ENCODE measurements at places on chromosomes 6 and 20.
A peak's percentile ranks its signal among the peaks of the same experiment; 100 is the strongest.

- peak; percentile 68 for DNase-seq
These were observed 202.8 kb downstream of the BTBD9 start for GRCh38 chr6:38436726-38437465.

DNA sequence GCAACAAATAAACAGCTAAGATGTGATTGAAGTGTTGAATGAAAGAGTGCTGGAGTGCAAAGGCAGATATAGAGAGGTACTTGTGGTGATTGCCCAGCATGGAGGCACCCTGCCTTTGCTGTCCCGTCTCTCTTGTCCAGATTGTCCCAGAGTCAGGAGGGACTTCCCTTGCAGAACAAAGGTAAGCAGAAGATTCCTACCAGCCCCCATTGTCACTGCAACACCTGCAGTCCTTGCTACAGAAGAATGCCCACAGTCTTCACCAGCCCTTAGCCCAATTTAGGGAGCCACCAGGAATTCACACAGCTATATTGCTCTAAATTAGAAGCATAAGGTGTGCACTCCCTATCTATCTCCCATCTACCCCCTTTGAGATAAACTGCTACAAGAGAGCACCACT, 491.8 kb downstream of the KIF16B start:
- DNase-seq, result no peak

GRCh38 chr6:132520953-132521352, 8.0 kb upstream of the STX7 start:
- peak; percentile 41 for DNase-seq

GRCh38 chr20:20211274-20211987, 156.5 kb upstream of the INSM1 start:
- peak; percentile 10 for DNase-seq

DNA sequence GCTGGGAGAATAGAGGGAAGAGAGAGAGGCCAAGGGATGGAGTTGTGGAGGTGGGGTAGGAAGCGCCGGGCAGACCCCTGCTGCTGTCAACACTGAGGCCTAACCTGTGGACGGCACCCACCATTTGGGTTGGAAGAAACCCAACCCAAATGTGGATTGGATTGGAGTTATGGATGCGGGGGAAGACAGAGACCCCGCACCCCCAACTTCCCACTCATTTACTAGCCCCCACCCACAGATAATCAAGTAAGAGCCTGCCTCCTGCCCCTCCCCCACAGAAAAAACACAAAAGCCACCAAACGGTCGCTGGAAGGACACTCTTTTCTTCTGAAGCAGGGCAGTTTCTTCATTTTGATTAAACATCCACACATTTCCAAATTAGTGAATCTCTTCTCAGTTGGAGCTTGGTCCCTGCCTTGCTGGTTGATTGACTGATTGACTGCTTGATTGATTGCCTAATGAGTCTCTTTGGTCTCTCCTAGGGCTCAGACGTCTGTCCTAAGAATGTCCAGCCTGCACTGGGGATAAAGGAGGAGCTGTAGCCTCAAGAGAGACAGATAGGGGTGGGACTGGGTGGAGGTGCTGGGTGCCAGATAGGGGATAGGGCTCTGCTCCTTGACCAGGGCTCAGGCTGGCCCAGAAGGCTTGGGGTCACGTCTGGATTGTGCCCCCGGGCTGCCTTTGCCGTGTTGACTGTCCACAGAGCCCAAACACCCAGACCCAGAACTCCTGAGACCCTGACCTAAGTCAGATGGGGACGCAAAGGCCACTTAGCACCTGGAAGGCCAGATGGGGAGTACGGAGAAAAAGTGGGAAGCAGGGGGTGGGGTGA, 74.9 kb upstream of the FOXP4 start:
- no peak for DNase-seq

- DNase-seq, result no peak
These were observed 1.1 kb downstream of the DOP1A start for GRCh38 chr6:83068616-83069015.

GRCh38 chr6:116316772-116317467, 37.2 kb upstream of the TSPYL1 start:
- no peak for DNase-seq

DNA sequence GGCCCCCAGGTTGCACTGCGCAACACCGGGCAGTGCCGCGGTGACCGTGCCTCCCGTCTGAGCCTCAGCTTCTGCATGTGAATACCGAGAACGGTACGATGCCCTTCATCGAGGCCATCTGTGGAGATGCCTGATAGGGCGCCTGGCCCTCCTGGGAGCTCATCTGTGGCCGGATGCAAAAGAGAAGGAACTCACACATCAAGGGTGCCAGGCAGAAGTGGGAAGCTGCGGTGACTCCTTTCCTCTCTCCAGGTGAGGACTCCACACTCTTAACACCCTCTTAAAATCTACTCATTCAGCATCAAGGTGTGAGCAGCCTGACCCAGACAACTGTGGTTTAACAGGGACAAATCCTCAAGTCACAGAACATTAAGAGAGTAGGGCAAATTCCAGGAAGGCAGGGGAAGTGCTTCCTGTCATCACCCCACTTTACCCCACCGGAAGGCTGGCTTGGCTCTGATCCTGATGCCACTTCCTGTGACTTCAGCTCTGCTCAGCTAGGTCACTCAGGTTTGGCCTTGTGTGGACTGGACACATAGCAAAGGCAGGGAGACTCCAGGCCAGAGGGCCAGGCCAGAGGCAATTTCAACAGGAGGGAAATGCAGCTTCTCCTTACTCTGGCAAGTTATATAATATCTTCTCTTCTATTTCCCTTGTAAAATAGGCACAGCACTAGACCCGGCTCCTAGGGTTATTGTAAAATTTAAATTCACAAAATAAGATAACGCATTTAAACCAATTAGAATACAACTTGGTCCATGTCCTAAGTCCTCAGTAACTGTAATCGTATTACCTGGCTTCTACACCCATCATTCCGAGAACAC, 69.4 kb downstream of the CPNE5 start:
- peak; percentile 26 for DNase-seq

DNA sequence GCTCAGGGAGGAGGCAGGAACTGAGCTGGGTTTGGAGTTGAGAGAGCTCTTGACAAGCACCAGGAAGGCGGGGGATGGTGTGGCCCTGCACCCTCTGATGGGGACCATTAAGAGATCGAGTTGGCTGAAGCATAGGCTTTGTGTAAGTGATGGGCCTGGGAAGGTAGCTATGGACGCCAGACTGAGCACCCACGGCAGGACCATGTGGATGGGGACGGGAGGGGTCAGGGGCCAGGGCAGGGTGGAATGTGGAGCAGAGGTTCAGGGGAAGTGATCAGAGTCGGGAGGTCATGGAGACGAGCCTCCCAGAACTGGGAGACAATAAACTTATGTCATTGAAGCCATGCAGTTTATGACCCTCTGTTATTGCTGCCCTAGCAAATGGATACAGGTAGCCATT, 81.7 kb downstream of the PLG start:
- no peak for DNase-seq

DNA sequence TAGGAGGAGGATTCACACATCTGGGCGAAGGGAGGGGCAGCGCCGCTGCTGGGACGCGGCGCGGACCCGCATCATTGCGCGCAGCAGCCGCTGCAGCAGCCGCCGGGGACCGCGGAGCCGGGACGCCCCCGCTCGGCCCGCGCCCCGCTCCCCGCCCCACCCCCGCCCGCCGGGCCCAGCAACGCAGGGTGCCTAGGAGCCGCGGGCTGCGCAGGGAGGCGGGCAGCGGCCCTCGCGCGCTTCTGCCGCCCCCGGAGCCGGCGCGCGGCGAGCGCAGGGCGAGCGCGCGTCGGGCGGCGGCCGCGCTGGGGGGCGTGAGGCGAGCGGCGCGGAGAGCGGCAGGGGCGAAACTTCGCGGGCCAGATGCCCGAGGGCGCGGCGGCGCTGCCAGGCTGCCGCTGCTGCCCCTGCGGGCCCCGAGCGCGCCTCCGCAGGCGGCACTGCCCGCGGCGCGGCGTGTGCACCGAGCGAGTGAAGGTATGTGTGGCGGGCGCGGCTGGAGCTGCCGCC, at the start of gene NKAIN2:
Gene NKAIN2, plus strand, starts transcription at position 362 of the 510 bp plus-strand sequence.
- DNase-seq, result no peak

- DNase-seq, result no peak
These were observed 276.4 kb upstream of the JAG1 start for GRCh38 chr20:10949930-10950783.

- peak; percentile 4 for DNase-seq
These were observed 2.0 kb downstream of the ARMH2 start for GRCh38 chr6:24796616-24797290.

DNA sequence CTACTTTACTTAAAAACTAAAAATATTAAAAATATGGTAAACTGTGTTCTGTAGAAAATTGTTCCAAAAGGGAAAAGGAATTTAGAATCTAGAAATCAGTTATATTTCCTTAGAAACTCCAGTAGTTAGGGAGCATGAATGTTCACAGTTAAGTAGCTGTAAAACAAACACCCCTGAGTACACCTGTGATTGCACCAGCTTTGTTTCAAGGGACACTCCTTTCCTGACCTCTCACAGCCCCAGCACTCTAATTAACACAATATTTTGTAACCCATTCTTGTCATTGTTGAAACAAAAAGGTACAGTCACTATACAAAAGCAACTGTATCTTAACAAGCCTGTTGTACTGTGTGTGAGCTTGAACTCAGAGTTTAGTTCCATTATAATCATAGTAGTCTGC, 72.3 kb downstream of the NCOA7 start:
- DNase-seq, result no peak

GRCh38 chr6:24996269-24996836, 60.6 kb upstream of the RIPOR2 start:
- no peak for DNase-seq

- DNase-seq, result no peak
These were observed 244.6 kb downstream of the GJA1 start for GRCh38 chr6:121680058-121680457.

DNA sequence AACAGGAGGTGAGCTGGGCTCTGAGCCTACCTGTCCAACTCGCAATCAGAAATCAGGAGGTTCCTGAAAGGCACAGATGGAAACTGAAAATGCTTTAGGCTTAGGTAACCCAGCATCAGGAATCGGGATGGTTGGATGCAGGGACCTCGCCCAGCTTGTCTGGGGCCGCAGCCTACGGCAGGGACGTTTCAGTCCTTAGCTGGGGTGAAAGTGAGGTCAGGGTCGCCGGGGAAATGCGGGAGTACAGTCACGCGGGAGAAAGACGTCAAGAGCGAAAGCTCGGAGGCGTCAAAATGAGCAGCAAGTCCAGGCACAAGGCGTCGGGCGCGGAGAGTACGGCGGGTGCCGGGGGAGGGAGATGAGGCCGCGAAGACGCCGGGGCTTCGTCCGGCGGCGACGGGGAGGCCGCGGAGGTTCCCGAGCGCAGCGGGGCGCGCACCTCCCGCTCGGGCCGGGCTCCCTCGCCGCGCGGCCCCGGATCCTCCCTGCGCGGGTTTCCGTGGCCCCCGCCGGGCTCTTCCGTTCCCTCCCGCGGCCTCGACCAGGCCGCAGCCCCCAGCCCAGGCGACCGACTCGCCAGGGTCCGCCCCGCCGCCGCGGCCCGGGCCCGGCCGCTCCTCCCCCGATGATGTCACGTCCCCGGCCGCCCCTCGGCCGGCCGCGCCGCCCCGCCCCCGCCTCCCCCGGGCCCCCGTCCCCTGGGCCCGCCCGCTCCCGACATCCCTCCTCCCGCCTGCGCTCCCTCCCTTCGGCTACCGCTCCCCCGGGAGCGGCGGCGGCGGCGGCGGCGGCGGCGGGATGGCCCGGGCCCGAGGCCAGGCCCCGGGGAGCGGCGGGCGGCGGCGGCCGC, at the start of gene EBF4:
Gene EBF4, plus strand, starts transcription at position 745 of the 850 bp plus-strand sequence. CDS start 866 bp downstream, outside the sequence.
- peak; percentile 14 for DNase-seq

- peak; percentile 39 for DNase-seq
These were observed 138.7 kb downstream of the FOXO3 start for GRCh38 chr6:108699290-108700041.

DNA sequence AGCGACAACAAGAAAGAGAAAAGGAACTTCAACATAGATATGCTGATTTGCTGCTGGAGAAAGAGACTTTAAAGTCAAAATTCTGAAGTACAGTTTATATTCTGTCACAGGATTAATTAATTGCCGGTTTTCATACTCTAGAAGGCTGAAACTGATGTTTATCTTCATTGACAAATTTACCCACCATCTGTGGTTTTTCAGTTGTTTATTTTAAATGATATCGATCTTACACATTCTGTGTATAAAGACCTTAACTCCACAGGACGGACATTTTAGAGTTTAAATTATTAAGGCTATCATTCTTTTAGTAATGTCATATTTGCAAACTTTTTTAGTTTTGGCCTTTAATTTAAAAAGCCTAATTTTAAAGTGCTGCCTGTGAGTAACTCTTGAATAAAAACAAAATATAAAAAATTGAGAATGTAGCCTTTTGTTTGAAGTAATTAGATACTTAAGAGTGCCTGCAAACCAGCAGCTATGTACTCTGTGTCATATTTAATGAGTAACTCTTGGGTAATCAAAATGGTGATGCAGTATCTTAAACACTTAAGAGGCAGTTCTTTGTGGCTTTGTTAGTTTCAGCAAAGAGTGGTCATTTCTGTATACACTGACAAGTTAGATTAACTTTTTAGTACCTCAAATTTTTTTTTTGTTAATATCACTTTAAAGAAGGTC, 59.3 kb downstream of the CDC5L start:
- peak; percentile 89 for DNase-seq

- DNase-seq, result peak; percentile 26
These were observed 374.9 kb upstream of the IRAK1BP1 start for GRCh38 chr6:78492351-78493017.

GRCh38 chr6:108118810-108119768, 44.5 kb upstream of the OSTM1 start:
- DNase-seq, result no peak

DNA sequence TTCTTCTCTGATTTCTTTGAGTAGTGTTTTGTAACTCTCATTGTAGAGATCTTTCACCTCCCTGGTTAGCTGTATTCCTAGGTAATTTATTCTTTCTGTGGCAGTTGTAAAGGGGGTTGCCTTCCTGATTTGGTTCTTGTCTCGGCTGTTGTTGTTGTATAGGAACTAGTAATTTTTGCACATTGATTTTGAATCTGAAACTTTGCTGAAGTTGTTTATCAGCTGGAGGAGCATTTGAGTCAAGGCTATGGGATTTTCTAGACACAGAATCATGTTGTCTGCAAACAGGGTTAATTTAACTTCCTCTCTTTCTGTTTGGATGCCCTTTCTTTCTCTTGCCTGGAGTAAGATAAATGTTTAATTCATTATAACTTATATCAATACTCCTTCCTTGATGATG, 86.4 kb downstream of the OLIG3 start:
- no peak for DNase-seq

GRCh38 chr6:14658030-14658429, 540.5 kb downstream of the CD83 start:
- DNase-seq, result no peak

DNA sequence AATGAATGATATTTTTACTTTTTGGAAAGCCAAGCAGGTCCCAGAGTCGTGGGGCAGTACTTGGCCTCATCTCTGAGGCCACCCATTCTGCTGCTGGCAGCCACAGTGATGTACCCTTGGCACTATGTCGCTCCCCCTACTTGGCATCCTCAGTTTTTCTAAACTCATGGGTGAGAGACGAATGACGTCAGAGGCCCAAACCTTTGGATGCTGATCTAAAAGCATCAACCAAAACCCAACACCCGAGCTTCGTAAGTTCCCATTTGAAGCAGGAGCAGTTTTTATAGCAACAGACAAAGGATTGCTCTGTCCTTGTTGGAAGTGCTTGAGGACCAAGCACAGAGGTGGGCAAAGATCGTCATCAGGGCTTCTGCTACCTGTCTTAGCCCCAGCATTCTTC, 212.9 kb downstream of the PAX1 start:
- DNase-seq, result no peak

GRCh38 chr6:26521600-26522391, 16.4 kb upstream of the HMGN4 start:
- peak; percentile 74 for DNase-seq

- DNase-seq, result no peak
These were observed 14.8 kb downstream of the ABT1 start for GRCh38 chr6:26611599-26611998.

- no peak for DNase-seq
These were observed 218.5 kb downstream of the LY86 start for GRCh38 chr6:6806844-6807518.

Data from fibroblast of skin of right quadriceps (primary cell).